Iris pigment epithelial cell (primary cell): ENCODE measurements at places on chromosomes 6 and 20.

- no peak for DNase-seq
These were observed 17.8 kb downstream of the TULP4 start for GRCh38 chr6:158330016-158330415.

DNA sequence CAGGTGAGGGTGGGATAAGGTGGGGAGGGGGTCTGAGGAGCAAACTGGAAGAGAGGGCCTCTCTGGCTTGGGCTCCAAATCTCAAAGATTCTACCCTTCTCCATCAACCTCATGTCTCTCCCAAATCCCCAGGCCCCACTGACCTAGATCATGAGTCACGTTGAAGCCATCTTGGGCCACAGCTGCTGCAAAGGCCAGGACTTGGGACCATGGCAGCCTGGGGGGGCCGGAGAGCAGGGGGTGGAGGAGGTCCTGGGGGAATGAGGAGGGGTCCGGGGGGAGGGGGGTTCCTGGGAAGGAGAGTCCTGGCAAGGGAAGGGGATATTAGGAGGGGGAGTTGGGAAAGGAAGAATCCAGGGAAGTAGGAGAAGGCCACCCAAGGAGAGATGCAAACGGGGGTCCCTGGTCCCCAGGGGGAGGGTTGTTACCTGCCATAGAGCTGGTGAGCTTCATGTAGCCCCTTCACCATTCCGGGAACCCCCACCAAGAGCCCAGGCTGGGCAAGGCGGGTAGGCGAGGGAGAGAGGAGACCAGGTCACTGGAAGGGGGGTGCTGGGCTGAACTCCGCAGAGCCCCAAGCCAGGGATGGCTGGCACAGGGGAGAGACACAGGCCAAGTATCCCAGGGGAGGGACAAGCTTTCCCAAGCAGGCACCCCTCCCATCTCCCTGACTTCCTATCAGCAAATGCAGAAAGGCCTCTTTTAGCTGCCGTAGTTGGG, 12.7 kb downstream of the GGT7 start:
- no peak for DNase-seq

GRCh38 chr6:150617062-150617461, 17.4 kb downstream of the PLEKHG1 start:
- DNase-seq = no peak

GRCh38 chr20:45372646-45373352, 5.3 kb downstream of the TP53TG5 start:
- no peak for DNase-seq
